ENCODE measurements at places on chromosomes 2 and 18.
A peak's percentile ranks its signal among the peaks of the same experiment; 100 is the strongest.

GRCh38 chr2:241849616-241850543, 8.8 kb downstream of the PDCD1 start:
- no peak for DNase-seq

- DNase-seq: no peak
Measured at GRCh38 chr2:132747046-132747445, 77.0 kb upstream of the LYPD1 start.

DNA sequence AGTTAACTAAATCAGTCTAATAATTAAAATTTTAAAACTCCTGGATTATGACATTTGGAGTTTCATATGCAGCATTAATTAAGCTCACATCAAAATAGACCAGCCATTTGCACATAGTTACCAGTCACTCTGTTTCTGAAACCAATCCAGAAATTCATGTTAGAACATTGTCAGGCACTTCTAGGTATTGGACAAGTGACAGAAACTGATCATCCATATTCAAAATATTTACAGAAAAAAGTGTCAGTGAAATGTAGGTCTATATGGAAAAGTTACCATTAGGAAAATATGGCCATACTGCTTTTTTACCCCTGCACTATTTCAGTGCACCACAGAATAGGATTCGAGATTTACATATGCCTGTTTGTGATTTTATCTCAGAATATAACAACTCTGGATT, 33.4 kb downstream of the UPP2 start:
- no peak for DNase-seq

- DNase-seq: no peak
Measured at GRCh38 chr2:126239320-126239955, 416.5 kb upstream of the GYPC start.

DNA sequence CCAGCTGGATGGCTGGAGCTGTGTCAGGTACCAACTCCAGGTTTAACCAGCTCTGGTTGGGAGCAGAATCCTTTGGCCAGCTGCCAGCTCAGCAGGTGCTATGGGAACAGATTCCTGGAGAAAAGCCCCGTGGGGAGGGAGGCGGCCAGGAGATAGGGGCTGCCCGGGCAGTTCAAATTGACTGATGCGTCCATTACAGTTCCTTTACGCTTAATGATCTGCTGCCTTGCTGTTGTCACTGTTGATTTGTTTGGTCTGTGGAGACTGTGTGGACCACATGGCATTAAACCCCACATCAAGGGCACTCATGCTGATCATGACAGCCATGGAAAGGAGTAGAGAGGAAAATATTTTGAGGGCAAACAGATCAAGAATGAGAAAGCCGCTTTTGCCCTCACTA, 200.0 kb downstream of the TSN start:
- DNase-seq: no peak

- DNase-seq: no peak
Measured at GRCh38 chr2:200193791-200194190, 112.7 kb upstream of the SPATS2L start.

DNA sequence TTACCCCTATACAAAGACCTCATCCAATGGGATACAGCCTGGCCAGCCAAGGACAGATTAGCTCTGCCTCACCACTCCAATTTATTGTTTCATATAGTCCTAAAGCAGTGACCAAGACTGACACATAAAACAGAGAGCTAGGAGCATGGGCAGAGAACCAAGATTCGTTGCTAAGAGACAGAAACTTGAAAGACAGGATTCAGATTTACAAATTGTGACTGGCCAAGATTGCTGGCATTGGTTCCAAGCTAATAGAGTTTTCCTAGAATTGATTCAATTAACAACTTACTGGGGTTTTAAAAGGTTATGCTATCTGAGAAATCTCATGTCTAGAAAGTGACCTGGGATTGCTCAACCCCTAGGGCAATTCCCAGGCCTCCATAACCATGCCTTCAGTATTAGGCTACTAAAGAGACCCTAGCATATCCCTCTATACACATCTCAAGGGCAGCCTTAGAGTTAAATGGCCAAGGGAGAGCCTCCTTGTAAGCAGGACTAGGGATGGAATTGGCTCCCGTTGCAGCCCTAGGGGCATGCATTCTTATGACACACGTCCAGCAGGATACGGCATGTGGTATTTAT, 75.6 kb downstream of the ICOS start:
- DNase-seq: no peak

DNA sequence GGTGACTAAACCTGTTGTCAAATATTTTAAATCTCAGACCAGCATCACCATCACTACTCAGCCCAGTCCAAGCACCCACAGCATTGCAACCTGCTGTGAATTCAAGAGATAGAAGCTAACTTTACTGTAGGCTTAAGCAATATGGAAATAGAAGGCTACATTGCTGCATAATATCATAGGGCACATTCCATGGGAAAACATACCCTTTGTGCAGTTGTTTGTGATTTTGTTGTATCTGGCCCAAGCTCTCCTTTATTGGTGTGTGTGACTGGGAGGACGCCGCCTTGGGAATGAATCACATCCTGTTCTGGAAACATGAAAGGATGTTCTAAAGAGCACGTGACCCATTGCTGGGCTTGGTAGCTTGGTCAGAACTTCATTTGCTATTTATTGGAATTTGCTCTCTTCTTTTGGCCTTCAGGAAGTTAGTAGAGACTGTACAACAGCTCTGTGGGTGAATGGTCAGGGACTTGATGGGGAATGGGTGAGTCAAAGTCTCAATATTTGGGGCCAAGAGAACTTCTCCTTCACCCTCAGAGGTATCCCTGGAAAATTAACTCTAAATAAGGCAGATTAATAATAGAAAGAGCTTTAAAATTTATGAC, 106.8 kb upstream of the SERPINE2 start:
- DNase-seq: peak; percentile 78

DNA sequence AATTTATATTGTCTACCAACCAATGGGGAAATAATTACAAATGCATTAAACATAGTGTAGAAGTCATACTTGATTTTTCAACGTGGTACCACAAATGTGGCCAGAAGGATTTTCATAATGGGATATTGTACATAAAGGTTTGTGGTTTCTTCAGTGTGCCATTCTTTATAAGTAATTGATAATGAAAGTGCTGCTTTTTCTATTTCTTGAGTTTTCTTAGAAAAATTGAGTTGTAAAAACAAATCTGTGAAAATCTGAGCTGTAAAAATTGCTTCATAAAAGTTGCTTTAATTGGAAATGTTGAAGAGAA, 103.6 kb downstream of the KYNU start:
- no peak for DNase-seq

GRCh38 chr2:55314985-55315384, 46.0 kb upstream of the MTIF2 start:
- DNase-seq: no peak

- DNase-seq: peak; percentile 28
Measured at GRCh38 chr2:40197121-40197520, 254.8 kb downstream of the SLC8A1 start.

GRCh38 chr2:68860111-68860510, 11.1 kb downstream of the BMP10 start:
- DNase-seq: no peak

- DNase-seq: no peak
Measured at GRCh38 chr2:129192841-129193253, 786.6 kb upstream of the RAB6C start.

DNA sequence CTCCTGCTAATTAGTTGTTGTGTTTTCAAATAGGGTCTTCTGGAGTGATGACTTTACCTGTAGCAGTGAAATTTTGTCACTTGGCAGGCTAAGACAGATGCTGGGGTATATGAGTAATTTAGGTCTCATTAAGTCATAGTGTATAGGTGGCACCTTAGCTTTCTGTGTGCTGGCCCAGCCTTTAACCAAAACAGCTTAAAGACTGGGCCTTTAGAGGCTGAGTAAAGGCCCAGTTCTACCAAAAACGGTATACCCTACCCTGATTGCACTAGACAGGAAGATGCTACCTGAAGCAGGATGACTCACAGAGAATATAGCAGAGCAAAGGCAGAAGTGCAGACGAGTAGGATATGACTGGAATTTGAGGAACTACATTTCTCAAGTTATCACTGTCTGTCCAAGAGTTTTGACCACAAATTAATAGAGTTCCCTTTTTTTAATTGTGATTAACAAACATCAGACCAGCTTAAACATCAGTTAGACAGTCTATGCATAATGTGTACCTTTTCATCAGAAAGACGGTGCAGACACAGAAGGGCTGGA, 337.9 kb upstream of the SALL3 start:
- no peak for DNase-seq

- DNase-seq: peak; percentile 64
Measured at GRCh38 chr2:12797815-12798214, 81.1 kb downstream of the TRIB2 start.

DNA sequence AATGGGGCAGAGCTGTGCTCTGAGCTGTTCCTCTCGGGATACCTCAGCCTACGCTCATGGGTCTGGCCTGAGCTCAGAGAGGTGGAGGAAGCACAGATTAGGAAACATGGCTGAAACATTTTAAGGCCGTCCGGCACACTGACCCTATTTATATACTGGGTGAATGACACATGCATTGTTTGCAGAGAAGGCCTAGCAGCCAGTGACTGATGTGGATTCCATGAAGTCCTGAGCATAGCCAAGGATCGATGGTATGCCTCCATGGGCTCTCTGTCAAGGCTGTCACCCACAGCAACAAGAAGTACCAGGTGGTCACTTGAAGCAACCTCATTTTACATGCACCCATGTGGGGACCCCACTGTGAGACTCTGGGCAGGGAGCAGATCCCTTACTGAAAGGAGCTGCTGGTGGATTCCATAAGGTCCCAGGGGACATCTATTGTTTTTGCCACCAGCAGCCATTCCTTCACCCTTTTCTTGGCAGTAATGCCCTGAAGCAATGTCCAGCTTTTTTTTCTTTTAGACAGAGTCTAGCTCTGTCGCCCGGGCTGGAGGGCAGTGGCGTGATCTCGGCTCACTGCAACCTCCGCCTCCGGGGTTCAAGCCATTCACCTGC, 8.4 kb downstream of the PTMA start:
- DNase-seq: peak; percentile 43

DNA sequence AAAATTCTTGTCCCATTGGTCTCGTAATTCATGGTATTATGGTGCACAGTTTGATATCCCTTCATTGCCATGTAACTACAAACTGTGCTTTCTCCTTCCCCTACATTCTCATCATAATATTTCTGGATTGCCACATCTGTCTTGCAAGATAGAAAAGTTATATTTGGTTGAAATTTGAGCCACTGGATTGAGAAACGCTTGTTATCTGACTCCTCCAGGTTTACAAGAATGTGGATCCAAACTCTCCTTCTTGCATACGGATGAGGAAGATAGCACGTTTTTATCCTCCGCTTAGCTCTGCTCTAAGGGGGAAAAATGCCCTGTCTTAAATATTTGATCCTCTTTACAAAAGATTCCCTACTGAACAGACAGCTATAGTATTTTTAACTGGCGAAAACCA, 438.2 kb downstream of the TSN start:
- no peak for DNase-seq

- DNase-seq: peak; percentile 89
Measured at GRCh38 chr2:1055014-1055595, 104.5 kb downstream of the SNTG2 start.

DNA sequence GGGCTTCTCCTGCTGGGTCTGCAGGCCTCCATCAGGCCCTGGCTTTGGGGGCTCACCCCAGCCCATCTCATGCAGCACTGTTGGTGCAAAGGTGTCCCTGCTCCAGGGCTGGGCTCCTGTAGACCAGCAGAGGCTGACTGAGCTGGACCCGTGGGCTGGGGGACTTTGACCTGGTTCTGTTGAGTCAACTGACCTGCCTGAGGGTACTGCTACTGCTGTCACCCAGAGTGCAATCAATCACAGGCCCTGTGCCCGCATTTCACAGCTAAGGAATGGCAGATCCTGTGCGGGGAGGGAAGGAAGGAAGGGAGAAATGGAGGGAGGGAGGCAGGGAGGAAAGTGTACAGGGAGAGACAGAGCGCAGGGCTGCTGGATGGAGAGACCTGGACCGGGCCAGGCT, 136.8 kb downstream of the TPO start:
- DNase-seq: no peak

DNA sequence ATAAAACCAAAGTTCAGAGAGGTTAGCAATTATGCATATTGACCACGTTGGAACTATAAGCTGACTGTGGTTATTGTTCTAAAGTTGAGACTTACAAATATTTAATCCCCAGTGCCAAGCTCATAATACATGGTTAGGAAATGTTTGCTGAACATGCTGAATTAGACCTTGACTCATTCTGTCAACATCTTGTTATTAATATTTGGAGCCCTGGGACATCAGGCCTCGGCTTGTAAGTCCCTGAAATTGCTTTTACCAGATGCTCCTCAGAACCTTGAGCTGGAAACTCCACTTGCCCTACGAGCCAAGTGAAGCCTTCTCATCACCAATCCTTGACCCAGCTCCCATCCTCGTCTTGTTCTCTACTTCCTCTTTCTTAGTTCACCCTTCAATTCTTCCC, 21.2 kb downstream of the DYNAP start:
- DNase-seq: no peak

DNA sequence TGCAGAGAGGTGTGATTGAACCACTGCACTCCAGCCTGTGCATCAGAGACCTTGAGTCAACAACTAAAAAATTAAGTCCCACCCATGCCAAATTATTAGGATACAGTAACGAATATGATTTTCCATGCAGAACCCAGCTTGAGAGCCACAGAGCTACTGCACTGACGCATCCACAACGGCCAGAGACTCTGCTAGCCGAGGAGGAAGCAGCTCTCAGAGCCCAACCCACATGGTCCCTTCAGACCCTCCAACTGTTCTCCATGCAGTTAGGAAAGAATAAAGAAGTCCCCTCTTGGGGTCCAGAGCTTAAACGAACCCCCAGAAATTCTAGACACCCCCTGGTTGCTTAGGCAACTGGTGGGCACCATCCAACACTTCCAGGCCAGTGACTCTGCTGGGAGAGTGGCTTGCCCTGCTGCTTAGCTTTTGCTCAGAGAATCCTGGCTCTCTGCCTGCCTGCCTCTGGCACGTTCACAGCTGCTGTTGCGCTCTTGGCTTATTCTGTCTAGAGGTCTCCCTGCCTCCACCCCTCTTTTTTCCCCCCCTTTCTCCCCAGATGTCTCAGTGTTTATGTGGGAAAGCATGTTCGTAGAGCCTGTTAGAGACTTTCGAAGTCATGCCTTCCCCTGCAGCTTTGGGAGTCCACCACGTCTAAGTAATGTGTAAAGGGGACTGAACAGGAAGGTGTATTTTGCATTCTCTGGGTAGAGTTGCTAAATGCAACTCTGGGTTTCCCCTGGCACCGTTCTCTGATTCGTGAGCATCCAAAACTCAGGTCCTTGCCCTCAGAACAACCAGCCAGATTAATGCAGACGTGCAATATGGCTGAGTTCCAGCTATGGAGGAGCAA, 26.0 kb upstream of the SP3 start:
- peak; percentile 83 for DNase-seq

Measured in fibroblast of skin of abdomen (primary cell).